Psoas muscle (tissue), 8 donors: ENCODE measurements at places on chromosomes 12 and 14. TPM values are rescaled to one million over a fixed set of nuclear protein-coding genes. Genes with fewer than 3 reads are reported as not detected.

FSCB gene
- not detected for total RNA-seq

NRL gene
- total RNA-seq: 1.9 TPM

WNT5B gene
- 0.46 TPM for total RNA-seq

MIP gene
- total RNA-seq: not detected

RD3L gene
- total RNA-seq: not detected

CLEC14A gene
- 19.6 TPM for total RNA-seq

- peaks cover 15% of the 10 kb centered on the region for H3K4me1 ChIP-seq
- H3K4me3 ChIP-seq: no peak overlapping the region
- DNase-seq: no peak
- H3K27ac ChIP-seq: no peak overlapping the region
- no peaks in the 10 kb centered on the region for H3K36me3 ChIP-seq
Observed at GRCh38 chr14:64766430-64767151, 62.4 kb downstream of the PLEKHG3 start.

DNA sequence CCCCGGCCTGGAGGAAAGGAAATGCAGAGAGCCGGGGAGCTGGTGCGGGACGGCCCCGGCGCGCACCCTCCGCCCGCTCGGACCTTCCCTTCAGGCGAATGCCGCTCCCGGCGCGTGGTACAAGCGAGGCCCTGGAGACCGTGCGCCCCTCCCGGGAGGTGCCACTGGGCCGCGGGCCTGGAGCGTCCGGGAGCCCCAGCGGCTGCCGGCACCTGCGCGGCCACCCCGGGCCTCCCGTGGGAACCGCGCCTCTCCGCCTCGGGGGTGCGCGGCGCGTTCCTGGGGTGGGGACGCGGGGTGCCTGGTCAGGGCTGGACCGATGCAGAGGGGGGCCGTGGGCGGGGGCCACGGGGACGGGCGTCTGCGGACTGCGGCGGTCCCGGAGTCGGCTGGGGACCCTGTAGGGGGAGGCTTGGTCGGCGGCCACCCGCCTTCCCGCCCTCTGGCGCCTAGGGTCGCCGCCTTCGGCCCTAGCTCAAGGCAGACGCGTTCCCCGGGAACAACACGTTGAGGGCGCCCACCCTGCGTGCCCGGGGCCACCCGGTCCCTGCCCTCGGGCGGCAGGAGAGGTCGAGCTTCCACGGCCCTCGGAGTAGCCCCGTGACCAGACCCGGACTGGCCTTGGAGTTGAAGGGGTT is 599 bp downstream of the PAPLN start:
- no peak for DNase-seq
- H3K4me3 ChIP-seq: peak overlapping the region; percentile 63
- peaks cover 15% of the 10 kb centered on the region for H3K4me1 ChIP-seq

DNA sequence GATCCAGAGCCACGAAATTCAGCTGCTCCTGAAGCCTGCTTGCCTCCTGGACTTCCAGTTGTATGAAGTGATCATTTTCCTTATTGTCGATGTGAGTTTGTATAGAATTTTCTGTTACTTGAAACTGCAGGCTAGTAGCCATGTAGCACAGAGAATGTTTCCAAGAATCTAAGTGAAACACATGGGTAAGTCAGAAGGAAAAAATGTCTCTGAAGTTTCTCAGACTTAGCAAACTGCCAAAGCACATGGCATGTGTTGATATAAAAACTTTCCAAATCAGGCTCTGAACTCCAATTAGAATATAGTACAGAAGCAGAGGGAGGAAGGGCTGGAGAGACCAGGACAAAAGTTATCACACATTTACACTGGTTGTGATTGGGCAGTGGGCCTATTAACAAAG is 9.8 kb upstream of the PCNX1 start:
- H3K36me3 ChIP-seq: no peaks in the 10 kb centered on the region
- DNase-seq: no peak
- H3K4me3 ChIP-seq: no peak overlapping the region
- no peaks in the 10 kb centered on the region for H3K4me1 ChIP-seq
- no peak overlapping the region for H3K27ac ChIP-seq

DNA sequence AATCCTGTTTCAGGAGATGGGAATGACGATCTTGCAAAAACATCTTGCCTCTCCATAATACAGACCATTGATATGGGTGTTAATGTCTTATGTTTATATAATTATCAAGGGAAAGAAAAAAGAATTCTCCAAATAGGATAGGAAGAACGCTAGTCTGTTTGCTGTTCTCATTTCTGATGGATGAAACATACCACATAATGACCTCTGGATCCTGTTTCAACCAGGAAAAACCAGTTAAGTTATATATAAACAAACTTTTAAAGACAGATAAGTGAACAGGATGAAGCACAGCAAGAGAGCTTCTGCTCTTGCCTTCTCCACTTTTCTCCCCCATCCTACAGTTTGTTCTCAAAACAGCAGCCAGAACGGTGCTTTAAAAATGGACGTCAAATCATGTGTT is 27.8 kb downstream of the COQ6 start:
- no peak overlapping the region for H3K4me3 ChIP-seq
- H3K4me1 ChIP-seq: peaks cover 6% of the 10 kb centered on the region
- H3K27ac ChIP-seq: no peak overlapping the region
- no peaks in the 10 kb centered on the region for H3K27me3 ChIP-seq
- no peak for DNase-seq

GRCh38 chr14:71206766-71207371 is 299.6 kb downstream of the PCNX1 start:
- H3K36me3 ChIP-seq: no peaks in the 10 kb centered on the region
- no peak overlapping the region for H3K4me3 ChIP-seq
- no peak overlapping the region for H3K27ac ChIP-seq
- H3K4me1 ChIP-seq: no peaks in the 10 kb centered on the region
- peaks cover 1% of the 10 kb centered on the region for H3K27me3 ChIP-seq
- DNase-seq: no peak

DNA sequence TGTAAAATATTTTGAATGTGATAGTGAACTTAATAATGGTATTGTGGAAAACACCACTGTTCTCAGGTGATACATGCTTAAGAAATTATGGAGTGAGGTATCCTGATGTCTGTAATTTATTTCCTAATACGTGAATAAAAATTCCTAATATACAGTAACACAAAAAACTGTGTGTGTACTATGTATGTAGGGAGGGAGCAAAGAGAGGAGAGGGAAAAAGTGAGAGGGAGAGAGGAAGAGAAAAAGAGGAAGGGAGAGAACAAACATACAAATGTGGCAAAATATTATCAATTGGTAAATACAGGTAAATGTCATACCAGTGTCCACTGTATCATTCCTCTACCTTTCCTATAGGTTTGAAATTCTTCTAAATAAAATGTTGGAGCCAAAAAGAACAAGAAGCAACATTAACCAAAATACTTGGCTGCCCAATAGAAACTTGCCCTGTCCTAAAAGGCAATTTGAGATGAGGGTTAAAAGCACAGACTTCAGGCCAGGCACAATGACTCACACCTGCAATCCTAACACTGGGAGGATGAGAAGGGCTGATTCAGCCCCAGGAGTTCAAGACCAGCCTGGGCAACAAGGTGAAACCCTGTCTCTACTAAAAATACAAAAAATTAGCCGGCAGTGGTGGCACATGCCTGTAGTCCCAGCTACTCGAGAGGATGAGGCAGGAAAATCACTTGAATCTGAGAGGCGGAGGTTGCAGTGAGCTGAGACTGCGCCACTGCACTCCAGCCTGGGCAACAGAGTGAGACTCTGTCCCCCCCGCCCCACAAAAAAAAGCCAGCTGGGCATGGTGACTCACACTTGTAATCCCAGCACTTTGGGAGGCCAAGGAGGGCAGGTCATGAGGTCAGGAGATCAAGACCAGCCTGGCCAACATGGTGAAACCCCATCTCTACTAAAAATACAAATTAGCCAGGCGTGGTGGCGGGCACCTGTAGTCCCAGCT is 14.5 kb downstream of the R3HDM2 start:
- no peak overlapping the region for H3K4me3 ChIP-seq
- H3K36me3 ChIP-seq: peaks cover 3% of the 10 kb centered on the region
- no peaks in the 10 kb centered on the region for H3K27me3 ChIP-seq
- H3K4me1 ChIP-seq: peaks cover 16% of the 10 kb centered on the region
- no peak overlapping the region for H3K27ac ChIP-seq

GRCh38 chr12:87280893-87281292 is 748.3 kb downstream of the C12orf50 start:
- no peaks in the 10 kb centered on the region for H3K4me1 ChIP-seq
- no peak overlapping the region for H3K4me3 ChIP-seq
- no peaks in the 10 kb centered on the region for H3K27me3 ChIP-seq
- H3K36me3 ChIP-seq: no peaks in the 10 kb centered on the region
- no peak overlapping the region for H3K27ac ChIP-seq

DNA sequence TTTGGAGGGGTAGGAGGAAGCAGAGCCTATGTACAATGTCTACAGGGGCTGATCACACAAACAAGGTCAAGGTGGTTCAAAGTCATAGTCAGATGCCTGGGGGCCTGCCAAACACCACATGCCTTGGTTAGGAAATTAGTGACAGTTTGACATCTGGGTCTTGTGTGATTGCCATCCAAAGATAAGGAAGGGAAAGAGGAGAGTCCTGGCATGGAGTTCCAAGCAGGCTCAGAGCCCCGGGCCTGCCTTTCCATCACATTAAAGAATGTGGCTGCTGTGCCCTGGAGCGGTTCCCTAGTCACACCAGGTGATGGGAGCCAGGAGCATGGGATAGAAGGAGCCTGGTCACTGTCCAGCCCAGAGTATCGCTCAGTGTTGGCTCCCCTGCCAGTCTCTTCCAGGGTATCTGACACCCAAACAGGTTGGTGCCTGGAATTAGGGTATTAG is 53.6 kb upstream of the BCL2L14 start:
- no peaks in the 10 kb centered on the region for H3K27me3 ChIP-seq
- peaks cover 11% of the 10 kb centered on the region for H3K4me1 ChIP-seq
- H3K36me3 ChIP-seq: no peaks in the 10 kb centered on the region
- no peak overlapping the region for H3K4me3 ChIP-seq

DNA sequence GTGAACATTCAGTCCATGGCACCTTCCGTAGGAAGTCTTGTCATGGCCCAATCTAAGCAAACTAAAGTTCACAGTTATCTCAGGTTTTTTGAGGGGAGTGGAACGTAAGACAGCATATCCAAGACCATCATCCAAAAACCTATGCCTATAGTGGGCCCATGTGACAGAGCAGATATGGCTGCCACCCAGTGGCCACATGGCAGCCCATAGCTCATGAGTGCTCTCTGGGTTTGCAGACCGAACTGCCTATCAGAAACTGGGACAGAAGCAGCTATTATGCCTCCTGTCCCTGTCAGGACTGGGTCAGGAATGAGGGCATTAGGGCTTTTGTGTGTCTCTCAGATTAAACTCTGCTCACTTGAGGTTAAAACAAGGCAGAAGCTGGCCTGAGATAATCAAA is 503.7 kb downstream of the NRXN3 start:
- H3K4me3 ChIP-seq: no peak overlapping the region
- no peaks in the 10 kb centered on the region for H3K27me3 ChIP-seq
- H3K4me1 ChIP-seq: no peaks in the 10 kb centered on the region
- no peak overlapping the region for H3K27ac ChIP-seq

GRCh38 chr14:64758025-64758521 is 53.8 kb downstream of the PLEKHG3 start:
- no peaks in the 10 kb centered on the region for H3K27me3 ChIP-seq
- H3K36me3 ChIP-seq: no peaks in the 10 kb centered on the region
- H3K27ac ChIP-seq: peak overlapping the region; percentile 56

DNA sequence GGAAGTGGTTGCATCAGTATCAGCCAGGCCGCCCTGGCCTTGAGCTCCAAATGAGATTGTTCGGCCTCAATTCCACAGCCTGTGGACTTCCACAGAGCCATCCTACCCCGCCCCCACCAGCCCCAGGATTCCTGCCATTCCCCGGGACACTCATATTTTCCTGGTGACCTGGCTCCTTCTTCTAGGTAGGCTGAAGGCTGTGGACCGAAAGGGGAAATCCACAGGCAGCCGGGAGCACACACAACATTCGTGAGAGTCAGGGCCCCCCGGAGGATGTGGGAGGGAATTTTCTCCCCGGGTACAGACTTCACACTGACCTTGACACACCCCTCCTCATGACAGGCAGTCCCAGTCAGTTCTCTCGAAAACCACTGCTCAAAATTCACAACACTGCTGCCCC is 39.9 kb downstream of the RIN3 start:
- no peak overlapping the region for H3K4me3 ChIP-seq
- no peaks in the 10 kb centered on the region for H3K27me3 ChIP-seq
- DNase-seq: no peak
- H3K27ac ChIP-seq: no peak overlapping the region
- no peaks in the 10 kb centered on the region for H3K36me3 ChIP-seq
- no peaks in the 10 kb centered on the region for H3K4me1 ChIP-seq

DNA sequence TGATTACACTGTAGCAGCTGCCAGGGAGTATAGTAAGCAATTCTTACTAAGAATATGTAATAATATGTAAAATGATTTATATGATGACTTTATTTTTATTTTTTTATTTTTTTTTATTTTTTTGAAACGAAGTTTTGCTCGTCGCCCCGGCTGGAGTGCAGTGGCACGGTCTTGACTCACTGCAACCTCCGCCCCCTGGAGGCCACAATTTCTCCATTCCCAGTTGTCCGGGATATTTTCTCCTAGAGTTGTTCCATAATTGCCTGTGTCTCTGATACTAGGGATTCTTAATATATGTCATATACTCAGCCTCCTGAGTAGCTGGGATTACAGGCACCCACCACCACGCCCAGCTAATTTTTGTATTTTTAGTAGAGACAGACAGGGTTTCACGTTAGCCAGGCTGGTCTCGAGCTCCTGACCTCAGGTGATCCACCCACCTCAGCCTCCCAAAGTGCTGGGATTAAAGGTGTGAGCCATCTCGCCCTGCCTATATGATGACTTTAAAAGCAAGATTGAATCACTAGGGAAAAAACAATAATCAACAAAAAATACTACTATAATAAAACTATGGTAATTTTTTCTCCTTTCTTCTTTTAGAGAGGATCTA is 12.2 kb upstream of the ITPR2 start:
- H3K4me1 ChIP-seq: no peaks in the 10 kb centered on the region
- no peaks in the 10 kb centered on the region for H3K27me3 ChIP-seq
- H3K4me3 ChIP-seq: no peak overlapping the region
- H3K27ac ChIP-seq: no peak overlapping the region
- DNase-seq: peak; percentile 71

DNA sequence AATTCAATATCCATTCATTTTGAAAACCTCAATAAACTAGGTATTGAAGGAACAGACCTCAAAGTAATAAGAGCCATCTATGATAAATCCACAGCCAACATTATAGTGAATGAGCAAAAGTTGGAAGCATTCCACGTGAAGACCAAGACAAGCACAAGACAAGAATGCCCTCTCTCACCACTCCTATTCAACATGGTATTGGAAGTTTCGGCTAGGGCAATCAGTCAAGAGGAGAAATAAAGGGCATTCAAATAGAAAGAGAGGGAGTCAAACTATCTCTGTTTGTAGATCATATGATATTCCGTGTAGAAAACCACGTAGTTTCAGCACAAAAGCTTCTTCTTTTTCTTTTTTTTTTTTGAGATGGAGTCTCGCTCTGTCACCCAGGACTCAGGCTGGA is 550.3 kb downstream of the FSCB start:
- no peaks in the 10 kb centered on the region for H3K27me3 ChIP-seq
- H3K4me1 ChIP-seq: no peaks in the 10 kb centered on the region
- no peak overlapping the region for H3K27ac ChIP-seq

GRCh38 chr12:7303230-7303629 is 642 bp upstream of the ACSM4 start:
- H3K27me3 ChIP-seq: no peaks in the 10 kb centered on the region
- no peak overlapping the region for H3K27ac ChIP-seq
- H3K4me1 ChIP-seq: no peaks in the 10 kb centered on the region
- H3K36me3 ChIP-seq: no peaks in the 10 kb centered on the region
- no peak overlapping the region for H3K4me3 ChIP-seq
- no peak for DNase-seq
